Vagina (tissue), 2 donors: ENCODE measurements at places on chromosomes 11 and 22.
A peak's percentile ranks its signal among the peaks of the same experiment; 100 is the strongest.

- DNase-seq, result no peak
Measured at GRCh38 chr11:6333095-6333494, 12.8 kb upstream of the CAVIN3 start.

DNA sequence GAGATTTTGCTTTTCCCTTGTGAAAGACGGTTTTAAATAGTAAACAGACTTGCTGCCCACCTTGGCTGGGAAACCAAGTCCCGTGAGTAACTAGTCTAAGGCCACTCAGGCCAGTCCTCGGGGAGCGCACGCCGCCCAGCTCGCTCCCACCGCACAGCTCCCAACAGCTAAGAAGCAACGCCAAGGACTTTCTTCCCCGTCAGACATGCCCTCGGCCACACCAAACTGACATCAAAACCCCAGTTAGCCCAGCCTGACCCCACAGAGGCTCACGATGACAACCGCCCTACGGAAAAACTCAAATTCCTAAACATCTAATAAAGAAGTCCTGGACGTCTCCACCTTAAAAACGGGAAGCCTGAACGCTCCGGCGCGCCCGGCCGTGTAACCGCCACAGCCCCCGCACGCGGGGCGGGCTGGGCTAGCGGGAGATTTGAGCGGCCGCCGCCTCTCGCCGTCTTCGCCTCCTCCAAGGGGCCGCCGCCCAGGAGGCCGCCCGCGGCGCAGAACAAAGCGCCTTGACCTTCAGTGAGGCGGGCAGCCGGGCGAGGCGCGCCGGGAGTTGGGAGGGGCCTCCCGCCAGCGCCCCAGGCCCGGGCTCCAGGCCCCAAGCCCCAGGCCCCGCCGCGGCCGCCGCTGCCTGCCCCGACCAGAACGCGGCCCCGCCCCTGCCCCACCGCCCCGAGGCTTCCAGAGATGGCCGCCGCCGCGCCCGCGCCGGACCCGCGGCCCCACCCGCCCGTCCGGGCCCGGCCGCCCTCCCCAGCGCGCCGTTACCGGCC, 486 bp downstream of the NAP1L4 start:
- no peak for DNase-seq

GRCh38 chr11:106998116-106998915, 20.0 kb downstream of the GUCY1A2 start:
- no peak for DNase-seq

GRCh38 chr11:118046051-118046963, 30.6 kb upstream of the TMPRSS4 start:
- peak; percentile 69 for DNase-seq

DNA sequence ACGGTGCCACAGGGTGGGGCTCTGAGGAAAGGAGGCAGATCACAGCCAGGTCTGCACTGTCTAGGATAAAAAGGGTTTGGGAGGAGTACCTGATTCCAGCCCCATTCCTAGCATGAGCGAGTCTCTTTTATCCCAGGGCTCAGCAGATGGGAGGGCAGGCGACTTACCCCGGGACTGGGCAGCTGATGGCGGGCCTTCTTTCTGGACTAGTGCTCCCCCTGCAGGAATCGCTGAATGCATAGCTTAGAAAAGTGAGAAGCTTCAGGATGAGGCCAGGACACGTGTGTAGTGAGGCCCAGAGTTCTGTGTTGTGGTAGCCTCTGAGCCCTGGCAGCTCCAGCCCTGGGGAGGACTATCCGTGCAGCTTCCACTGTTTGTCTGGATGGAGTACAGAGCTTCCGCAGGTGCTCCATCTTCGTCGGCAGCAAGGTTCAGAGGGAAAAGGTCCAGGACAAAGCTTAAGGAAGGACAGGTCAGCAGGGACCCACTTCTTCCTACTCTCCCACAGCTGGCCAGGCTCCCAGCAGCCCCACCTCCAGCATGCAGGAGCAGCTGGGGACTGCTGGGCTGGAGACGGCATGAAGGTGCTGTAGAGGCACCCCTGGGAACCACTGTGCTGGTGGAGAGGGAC, 30.4 kb downstream of the COMMD9 start:
- no peak for DNase-seq

GRCh38 chr11:114586797-114587196, 8.8 kb downstream of the NXPE4 start:
- no peak for DNase-seq

DNA sequence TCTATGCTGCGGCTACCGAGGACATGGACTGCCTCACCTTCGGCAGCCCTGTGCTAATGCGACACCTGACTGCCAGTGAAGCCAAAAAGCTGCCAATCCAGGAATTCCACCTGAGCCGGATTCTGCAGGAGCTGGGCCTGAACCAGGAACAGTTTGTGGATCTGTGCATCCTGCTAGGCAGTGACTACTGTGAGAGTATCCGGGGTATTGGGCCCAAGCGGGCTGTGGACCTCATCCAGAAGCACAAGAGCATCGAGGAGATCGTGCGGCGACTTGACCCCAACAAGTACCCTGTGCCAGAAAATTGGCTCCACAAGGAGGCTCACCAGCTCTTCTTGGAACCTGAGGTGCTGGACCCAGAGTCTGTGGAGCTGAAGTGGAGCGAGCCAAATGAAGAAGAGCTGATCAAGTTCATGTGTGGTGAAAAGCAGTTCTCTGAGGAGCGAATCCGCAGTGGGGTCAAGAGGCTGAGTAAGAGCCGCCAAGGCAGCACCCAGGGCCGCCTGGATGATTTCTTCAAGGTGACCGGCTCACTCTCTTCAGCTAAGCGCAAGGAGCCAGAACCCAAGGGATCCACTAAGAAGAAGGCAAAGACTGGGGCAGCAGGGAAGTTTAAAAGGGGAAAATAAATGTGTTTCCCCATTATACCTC, 3.3 kb downstream of the FEN1 start:
- DNase-seq, result no peak
